ENCODE measurements at places on chromosomes 3 and 15. TPM values are rescaled to one million over a fixed set of nuclear protein-coding genes. Genes with fewer than 3 reads are reported as not detected.

The CGNL1 gene
- total RNA-seq: not detected

The GP5 gene
- total RNA-seq: 1.0 TPM

The LCTL gene
- not detected for total RNA-seq

The NSMCE3 gene
- total RNA-seq: 9.7 TPM

The KLHL40 gene
- not detected for total RNA-seq

The ACTC1 gene
- total RNA-seq: not detected

Data from T-helper 2 cell treated with Interferon-gamma antibody and Interleukin-4, amounts not matched to agents 100 ng/mL and 5 ng/mL, for 36 hours (primary cell).